ENCODE measurements at places on chromosomes 7 and 10.

DNA sequence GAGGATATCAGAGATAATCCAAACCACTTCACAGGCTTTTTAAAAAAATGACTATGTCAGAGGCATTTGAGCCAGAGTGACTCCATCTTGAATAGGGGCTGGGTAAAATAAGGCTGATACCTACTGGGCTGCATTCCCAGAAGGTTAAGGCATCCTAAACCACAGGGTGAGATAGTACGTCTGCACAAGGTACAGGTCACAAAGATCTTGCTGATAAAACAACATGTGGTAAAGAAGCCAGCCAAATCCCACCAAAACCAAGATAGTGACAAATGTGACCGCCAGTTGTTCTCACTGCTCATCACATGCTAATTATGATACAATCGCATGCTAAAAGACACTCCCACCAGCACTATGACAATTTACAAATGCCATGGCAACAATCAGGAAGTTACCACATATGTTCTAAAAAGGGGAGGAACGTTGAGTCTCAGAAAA, 177.5 kb downstream of the RAPGEF5 start:
- no peak for ATAC-seq

GRCh38 chr7:159015454-159016410, 128.9 kb downstream of the VIPR2 start:
- ATAC-seq, result peak; percentile 91

GRCh38 chr10:70066190-70066589, 13.5 kb downstream of the MACROH2A2 start:
- no peak for ATAC-seq

- ATAC-seq, result no peak
These were observed 527.8 kb downstream of the MDFIC start for GRCh38 chr7:115449689-115450088.

- ATAC-seq, result no peak
These were observed 356.5 kb upstream of the KCND2 start for GRCh38 chr7:119916501-119916900.

DNA sequence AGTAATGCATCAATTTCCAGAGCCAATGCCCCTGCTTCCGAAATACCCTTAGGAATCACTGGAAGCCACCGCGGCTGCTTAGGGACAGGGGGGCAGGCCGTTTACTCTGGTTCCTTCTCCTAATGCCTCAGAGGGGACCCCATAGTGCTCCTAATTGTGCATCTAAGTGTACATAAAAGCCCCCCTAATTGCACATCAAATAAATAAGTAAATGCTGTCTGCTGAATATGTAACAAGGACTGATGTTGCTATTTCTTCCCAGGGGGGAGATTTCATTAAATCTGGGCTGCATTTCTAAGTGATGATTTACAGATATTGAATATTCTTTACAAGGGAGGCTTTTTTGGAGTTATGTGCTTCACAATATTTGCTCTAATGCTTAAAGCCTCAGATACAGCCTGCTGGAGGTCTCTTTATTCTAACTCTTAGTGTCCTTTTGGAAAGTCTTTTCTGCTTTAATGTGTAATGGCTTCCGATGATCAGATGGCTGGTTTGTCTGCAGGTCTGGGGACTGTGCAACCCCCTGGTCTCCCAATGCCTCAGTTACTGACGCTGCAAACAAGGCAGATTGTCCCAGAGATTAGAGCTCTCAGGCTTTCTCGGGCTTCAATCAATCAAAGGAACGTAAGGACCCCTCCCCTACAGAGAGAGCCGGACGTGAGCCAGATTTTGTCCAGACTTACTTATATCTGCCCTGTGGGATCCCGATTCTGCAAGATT, 143.0 kb downstream of the PRPF18 start:
- ATAC-seq, result no peak

GRCh38 chr10:3976718-3977117, 191.7 kb upstream of the KLF6 start:
- no peak for ATAC-seq

GRCh38 chr7:112023282-112023681, 182.9 kb downstream of the DOCK4 start:
- ATAC-seq, result no peak

DNA sequence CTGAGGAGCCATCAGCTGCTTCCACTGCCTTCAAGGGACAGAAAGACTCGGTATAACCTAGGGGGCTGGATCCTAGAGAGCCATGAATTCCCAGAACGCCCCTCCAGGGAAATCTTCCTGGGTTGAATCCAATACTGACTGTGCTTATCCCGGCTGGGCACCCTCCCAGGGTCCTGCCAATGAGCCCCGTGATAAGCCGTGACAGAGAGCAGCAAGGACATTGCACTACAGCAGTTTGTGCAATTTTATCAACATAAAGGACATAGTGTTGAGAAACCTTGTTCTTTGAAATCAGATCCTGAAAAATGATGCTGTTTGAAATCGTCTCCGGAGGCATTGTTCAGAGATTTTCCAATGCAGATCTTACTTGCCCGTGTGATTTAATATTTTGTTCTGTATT, 18.8 kb downstream of the AKR1B1 start:
- no peak for ATAC-seq

Data from gastroesophageal sphincter (tissue), 4 donors.